SJSA1 (cell line): ENCODE measurements at places on chromosomes 4 and X. TPM values are rescaled to one million over a fixed set of nuclear protein-coding genes. Genes with fewer than 3 reads are reported as not detected.

DNA sequence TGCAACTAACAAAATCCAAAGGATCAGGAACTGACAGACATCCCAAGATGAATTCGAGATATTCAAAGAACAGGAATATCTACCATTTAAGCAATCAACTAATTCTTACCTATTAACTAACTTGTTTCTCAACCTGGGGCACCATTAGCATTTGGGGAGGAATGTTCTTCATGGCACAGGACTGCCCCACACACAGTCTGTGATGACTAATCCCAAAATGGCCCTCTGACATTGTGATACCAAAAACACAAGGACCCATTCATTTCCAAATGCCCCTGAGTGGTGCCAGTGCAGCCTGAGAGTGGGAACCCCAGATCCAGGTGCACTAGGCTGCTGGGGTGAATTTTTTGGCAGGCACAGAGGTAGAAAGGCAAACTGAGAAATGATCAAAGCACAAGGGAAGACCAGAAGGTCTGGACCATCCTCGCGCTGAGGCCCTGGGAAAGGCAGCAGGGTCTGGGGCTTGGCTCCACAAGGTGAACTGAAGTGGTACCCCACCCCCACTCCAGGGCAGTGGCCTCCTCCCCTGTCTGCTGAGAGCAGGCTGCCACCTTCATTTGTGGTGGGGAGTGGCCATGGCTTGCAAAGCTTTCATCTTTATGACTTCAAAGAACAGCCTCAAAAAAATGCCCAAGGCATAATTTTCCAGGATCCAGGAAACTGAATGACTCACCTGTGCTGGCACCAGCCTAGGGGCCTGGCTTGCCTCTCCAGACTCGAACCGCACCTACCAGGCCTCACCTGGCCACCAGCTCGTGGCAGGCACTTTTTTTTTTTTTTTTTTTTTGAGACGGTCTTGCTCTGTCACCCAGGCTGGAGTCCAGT lies 122.4 kb downstream of the BCOR start:
- no peak for DNase-seq

- no peak for DNase-seq
These were observed 25.1 kb downstream of the UGT2B4 start for GRCh38 chr4:69470561-69470960.

- no peak for DNase-seq
These were observed 110.9 kb upstream of the BMP2K start for GRCh38 chr4:78665216-78665770.

- DNase-seq = no peak
These were observed 9.1 kb downstream of the FAM47E start for GRCh38 chr4:76260571-76260970.

DNA sequence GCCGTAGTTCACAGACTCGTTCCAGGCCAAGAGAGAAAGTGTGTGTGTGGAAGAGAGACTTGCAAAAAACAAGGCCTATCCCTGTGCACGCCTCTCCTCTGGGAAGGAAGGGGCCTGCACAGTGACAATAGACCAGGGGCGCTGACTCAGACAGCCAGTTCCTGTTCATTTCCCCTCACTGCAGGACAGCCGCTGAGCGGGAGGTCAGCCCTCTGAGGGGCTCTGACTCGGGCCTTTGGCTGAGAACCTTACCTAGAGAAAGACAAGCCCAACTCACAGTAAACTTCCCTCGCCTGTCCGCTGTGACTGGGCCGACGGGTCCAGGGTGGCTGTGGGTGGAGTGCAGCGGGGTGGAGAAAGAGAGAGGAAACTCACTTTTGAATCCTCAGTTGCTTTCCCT lies 52.1 kb downstream of the RTL5 start:
- DNase-seq = no peak

- DNase-seq = no peak
These were observed 53.1 kb upstream of the HGFAC start for GRCh38 chr4:3388471-3389232.

GRCh38 chr4:128654465-128654864 lies 155.0 kb upstream of the JADE1 start:
- DNase-seq = no peak

- no peak for DNase-seq
These were observed 246.5 kb downstream of the PPP1R2C start for GRCh38 chrX:42531441-42531840.

- DNase-seq = no peak
These were observed 2620.0 kb downstream of the PCDH7 start for GRCh38 chr4:33340168-33340567.

DNA sequence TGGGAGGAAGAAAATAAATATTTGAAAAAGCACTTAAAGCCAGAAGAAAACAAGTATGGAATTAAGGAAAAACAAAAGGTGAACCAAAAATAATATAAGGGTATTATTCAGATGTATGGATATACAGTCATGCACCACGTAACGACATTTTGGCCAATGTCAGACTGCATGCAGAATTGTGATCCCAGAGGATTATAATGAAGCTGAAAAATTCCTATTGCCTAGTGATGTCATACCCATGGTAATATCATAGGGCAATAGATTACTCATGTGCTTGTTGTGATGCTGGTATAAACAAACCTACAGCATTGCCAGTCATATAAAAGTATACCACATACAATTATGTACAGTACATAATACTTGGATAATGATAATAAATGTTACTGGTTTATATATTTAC lies 20.9 kb downstream of the GLRA3 start:
- DNase-seq = no peak

DNA sequence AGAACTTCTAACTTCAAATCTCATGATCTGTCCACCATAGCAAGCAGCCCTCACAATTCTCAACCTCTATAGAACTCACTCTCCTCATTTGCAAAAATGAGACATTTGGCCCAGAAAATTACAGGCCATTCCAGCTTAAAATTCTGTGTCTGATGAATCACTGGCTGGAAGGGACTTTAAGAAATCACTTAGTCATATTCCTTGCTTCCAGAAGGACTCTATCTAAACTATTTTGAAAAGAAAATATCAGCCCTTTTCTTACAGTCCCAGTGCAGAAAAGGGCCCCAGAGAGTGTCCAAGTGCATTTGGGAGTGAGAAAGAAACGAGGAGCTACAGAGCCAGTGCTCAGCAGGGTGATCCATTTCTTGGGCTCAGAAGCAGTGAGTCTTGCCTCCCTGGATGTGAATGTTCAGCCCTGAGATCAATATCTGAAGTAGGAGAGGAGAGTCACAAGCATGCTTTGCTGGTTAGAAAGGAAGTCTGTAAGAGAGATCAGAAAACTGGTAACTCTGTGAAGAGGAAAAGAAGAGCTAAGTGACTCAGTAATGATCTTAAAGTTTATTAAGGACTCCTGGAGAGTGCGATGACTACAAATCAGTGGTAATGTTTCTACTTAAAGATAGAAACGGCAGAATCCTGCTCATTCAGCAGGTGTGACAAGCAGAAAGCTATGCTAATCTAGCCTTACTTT lies 139.8 kb downstream of the PALLD start:
- peak; percentile 68 for DNase-seq

GRCh38 chrX:45843518-45843917 lies 642.8 kb upstream of the DIPK2B start:
- DNase-seq = no peak

GRCh38 chrX:154530286-154530685 lies 14.3 kb upstream of the FAM3A start:
- DNase-seq = no peak

GRCh38 chrX:52352551-52352950 lies 16.3 kb upstream of the XAGE2 start:
- DNase-seq = no peak

DNA sequence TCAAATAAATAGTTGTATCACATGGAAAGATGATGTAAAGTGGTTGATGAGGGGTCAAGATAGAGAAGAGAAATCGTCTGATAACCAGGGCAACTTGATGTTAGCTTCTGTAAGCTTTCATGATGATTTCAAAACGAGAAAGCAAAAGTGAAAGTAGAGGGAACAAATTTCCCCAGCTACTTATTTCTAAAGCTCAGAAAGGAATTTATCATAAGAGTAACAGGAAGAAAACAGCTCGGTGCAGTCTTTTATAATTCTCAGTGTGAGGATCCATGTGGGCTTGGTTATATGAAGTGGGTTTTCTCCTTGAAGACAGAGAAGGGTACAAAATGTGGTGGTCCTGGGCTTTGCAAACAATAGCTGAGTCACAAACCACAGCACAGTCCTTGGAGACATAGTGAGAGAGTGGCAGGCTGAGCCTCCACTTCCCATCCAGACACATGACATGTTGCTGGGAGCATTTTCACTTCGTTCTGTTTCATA lies 32.1 kb upstream of the GLRA2 start:
- DNase-seq = peak; percentile 21

- DNase-seq = no peak
These were observed 22.9 kb upstream of the STPG2 start for GRCh38 chr4:98166025-98166730.

- no peak for DNase-seq
These were observed 90.2 kb downstream of the P2RY10 start for GRCh38 chrX:79035421-79035820.

DNA sequence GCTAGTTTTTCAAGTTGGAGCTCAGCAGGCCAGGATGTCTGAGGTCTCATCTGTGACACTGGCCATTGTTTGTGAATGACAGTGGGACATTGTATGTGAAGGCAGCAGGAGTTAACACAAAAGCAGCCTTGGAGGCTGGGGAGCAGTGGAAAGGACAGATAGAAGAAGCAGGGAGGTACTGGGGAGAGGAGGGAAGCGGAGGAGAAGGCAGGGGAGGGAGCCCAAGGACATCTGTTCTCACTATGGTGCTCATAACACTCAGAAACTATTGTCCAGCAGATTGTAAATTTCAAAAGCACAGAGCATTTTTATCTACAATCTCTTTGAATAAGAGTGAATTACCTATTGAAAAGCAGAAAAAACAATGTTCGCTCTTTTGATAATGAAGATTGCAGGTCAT lies 253.6 kb upstream of the DIPK2B start:
- DNase-seq = no peak

DNA sequence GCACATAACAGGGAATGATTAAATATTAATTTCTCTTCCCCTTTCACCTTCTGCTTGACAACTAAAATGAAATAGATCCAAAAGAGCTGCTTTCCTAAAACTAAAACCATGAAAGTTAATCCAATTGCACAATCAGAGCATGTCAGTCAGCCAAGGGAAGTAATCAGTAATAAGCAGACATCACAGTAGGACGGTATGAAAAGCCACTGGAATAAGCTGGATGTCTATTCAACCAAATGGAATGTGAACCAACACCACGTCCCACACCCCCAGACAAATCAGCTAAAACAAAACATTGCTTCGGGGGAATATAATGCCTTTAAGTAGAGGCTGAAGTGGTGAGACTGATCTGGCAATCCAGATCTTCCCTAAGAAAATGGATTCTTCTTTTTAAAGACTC lies 859.4 kb upstream of the FTHL17 start:
- no peak for DNase-seq

- DNase-seq = no peak
These were observed 717 bp downstream of the MGAT4D start for GRCh38 chr4:140497405-140497746.

The GAGE12C gene
- not detected in 2 replicates for total RNA-seq

The VCX3B gene
- not detected in 2 replicates for total RNA-seq

The EFHC2 gene
- total RNA-seq = not detected in 2 replicates

The NPFFR2 gene
- not detected in 2 replicates for total RNA-seq

The HPGD gene
- total RNA-seq = 1.9 and 6.4 TPM in 2 replicates

The ASB12 gene
- not detected in 2 replicates for total RNA-seq

The ATP6AP2 gene
- total RNA-seq = 105 and 116 TPM in 2 replicates

The GAGE2A gene
- not detected in 2 replicates for total RNA-seq

The TEX13B gene
- not detected in 2 replicates for total RNA-seq
